Keratinocyte (primary cell): ENCODE measurements at places on chromosomes 6 and 20.
A peak's percentile ranks its signal among the peaks of the same experiment; 100 is the strongest.

DNA sequence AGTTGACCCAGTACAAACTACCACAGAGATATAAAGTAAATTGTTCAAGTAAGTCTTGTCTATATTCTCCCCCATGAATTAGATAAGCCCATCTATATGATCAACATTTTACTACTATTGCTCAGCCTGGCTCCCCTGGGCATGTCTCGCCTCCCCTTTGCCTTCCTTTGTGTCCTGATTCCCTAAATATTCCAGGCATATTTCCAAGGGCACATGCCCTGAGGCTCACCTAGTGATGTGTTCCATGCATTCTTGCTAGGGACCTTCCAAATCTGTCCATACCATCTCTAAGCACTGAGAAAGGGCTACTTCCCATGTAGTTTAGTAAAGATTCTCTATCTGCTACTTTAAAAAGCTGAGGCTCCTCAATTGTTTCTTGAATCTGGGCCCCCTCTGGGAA is 309.5 kb upstream of the PRND start:
- DNase-seq = no peak

GRCh38 chr6:113529196-113529595 is 327.9 kb upstream of the MARCKS start:
- peak; percentile 19 for DNase-seq

- no peak for DNase-seq
Observed at GRCh38 chr20:62389601-62390087, 2.7 kb downstream of the RPS21 start.

- no peak for DNase-seq
Observed at GRCh38 chr20:40081653-40082052, 607.4 kb downstream of the MAFB start.

DNA sequence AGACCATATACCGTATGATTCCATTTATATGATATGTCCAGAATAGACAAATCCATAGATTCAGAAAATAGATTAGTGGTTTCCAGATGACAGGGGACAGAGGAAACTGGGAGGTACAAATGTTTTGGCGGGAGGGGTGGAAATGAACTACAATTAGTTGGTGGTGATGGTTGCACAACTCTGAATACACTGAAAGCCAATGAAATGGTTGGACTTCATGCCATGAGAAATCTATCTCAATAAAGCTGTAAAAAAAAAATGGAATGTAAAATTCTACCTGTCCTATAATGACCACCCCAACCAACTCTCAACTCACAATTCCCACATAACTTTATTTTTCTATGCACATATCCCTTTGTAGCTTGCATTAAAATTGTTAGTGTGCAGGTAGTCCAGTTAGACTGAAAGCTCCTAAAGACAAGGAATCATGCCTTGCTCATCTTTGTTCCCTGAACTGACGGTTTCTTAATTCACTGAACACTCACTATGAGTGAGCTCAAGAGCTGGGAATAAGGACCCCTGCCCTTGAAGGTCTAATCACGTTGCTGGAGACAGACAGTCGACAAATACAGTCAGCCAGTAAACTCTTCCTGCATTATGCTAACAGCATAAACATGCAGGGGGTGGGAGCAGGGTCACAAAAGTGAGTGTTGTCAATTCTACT is 1.4 kb downstream of the DCDC2 start:
- no peak for DNase-seq

DNA sequence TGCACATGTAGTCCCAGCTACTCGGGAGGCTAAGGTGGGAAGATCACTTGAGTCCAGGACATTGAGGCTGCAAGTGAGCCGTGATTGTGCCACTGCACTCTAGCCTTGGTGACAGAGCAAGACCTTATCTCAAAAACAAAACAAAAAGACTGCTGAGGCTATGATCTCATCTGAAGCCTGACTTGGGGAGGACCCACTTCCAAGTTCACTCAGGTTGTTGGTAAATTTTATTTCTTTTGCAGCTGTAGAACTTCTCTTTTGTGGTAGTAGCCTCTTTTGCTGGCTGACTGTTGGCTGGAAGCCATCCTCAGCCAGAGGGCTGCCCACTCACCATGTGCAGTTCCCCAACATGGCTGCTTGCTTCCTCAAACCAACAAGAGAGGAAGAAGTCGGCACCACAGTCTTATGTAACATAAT is 36.8 kb upstream of the ME1 start:
- DNase-seq = no peak

GRCh38 chr6:119446115-119446554 is 96.6 kb upstream of the MAN1A1 start:
- DNase-seq = no peak

DNA sequence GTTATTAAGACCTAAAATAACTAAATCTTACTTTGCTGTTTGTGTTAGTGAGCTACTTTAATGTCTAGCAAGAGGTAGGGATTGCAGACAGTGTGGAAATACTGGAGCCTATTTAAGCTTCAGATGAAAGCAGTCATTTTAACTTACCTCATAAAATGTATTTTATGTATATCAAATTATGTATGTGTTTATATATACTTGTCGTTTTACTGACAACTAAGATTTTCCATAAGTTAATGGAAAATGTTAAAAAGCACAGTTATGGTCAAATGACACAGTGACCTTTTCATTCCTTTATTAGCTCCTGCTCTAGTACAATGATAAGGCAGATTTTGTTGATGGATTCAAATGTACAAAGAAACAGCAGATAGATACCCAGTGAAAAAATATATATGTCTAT is 34.6 kb downstream of the QKI start:
- no peak for DNase-seq

- DNase-seq = no peak
Observed at GRCh38 chr6:125835221-125835744, 44.5 kb downstream of the NCOA7 start.

DNA sequence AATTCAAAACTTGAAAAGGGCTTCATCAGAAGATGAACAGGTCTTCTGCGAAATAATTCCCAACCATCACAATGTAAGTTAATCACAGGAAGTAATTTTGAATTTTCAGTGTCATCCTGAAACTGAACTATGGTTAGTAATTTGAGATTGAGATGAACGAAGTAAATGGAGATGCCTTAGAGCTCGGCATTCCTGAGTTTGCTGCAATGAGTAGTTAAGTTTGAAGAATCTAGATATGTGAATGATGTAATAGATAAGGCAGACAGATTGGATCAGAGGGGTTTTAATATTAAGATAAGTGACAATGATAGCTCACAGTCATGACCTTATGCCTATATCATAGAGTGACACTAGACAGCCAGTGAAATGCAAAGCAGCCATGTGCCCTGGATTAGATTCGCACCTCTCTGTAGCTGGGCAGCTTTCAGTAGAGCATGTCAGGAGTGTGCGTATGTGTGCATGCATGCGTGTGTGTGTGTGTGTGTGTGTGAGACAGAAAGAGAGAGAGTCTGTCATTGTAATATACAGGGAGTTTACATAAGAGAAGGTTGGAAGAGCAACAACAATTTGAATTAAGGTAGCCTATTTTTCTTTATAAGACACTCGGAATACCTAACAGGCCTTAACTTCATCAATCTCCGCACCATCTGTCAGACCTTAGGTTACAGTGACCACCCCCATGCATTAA is 233.0 kb downstream of the GMPR start:
- DNase-seq = no peak

GRCh38 chr6:93196406-93196970 is 222.9 kb downstream of the EPHA7 start:
- DNase-seq = no peak

GRCh38 chr6:14694308-14694707 is 551.6 kb upstream of the JARID2 start:
- no peak for DNase-seq

DNA sequence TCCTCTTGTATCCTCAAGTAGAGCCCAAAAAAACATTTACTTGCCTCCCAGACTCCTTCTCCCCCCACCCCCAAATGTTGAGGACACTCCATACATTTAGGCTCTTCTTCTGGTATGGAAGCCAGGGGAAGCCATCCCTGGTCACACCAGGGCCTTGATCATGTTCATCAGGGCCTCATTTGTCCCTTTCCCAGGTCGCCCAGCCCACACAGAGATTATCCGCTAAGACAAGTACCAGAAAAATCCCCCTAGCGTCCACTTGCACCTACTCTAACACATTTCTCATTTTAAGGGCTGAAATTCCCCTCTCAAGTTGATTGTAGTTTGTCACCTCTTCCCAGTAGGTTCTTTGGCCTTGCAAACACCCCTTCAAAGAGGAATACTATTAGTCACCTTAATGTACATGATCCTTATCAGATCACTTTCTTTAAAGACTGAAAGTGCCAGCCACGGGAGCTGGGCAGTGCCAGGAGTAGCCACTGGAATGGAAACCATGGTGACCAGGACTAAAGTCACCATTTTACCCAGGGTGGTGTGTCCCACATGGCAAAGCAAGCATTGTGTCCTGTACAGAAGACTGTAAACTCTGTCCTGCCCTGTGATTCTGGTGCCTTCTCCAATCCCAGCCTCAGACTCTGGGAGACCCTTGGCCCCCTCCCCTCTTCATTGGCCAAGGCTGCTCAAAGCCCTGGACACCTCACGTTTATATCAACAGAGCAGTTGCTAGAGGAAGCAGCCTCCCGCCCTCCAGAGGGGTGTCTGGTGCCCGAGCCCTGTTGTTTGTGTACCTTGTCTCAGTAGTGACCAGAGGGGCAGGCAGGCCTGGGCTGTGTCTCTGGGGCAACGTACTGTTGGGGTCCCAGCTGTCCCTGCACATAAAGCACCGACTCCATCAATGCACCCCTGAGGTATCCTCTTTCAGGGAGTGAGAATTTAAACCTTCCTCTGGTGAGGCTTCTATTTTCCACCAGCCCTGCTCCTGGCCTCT is 5.0 kb upstream of the APOBEC2 start:
- no peak for DNase-seq

DNA sequence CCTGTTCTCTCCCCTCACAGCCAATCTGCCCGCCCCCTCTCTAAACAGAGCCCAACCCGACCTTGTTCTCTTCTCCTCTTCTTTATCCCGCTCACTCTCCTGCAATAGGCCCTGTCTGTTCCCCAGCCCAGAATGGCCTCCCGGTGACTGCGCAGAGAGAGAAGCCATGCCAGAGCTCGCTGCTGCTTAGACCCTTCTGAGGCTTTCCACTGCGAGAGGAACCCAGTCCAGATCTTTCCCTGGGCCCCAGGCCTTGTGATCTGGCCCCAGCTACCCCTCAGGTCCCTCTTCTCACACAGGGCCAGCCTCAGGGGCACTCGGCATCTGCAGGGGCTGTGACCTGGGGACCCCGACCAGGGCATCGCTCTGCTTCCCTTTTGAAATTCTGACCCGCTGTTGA is 58.1 kb downstream of the TMEM242 start:
- DNase-seq = no peak

- no peak for DNase-seq
Observed at GRCh38 chr6:110315869-110316398, 42.2 kb downstream of the METTL24 start.

DNA sequence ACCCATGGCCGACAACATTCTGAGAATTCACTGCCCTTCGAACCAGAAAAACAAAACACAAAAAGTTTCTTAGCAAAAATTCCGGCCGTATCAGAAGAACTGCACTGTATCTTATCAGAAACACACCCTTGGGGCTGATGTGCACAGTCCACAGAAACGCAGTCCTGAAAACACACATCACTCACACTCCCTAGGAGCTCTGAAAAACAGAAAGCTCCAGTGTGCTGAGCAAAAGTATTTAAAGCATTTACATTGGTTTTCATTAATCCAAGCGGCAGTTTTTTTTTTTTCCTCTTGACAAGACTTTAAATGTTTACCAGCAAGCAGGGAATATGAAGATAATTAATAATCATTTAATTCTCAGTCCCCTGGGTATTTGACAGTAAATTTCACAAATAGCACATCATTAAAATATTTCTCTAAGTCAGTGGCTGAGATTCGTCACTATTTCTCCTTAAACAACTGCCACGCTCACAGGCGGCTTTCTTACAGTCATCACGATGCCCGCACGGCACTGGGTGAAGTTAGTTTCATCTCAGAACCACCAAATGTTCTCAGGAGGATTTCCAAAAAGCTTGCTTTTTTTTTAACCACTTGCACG is 13.3 kb downstream of the NFATC2 start:
- no peak for DNase-seq

- DNase-seq = no peak
Observed at GRCh38 chr6:12546410-12547002, 170.1 kb upstream of the PHACTR1 start.

- peak; percentile 11 for DNase-seq
Observed at GRCh38 chr20:21615617-21616080, 89.8 kb upstream of the PAX1 start.

DNA sequence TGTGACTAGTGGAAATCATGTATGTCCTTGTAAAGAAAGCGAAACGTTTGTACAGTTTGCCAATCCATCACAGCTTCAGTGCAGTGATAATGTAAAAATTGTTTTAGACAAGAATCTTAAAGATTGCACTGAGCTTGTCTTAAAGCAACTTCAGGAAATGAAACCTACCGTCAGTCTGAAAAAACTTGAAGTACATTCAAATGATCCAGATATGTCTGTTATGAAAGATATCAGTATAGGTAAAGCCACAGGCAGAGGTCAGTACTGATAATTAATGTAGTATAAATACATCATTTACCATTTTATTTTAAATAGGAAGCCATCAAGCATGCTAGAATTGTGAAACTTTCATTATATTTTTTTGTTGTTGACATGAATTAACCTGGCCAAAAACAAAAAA is 60.9 kb upstream of the SMIM8 start:
- no peak for DNase-seq

GRCh38 chr6:141347086-141347485 is 785.6 kb upstream of the GJE1 start:
- no peak for DNase-seq

GRCh38 chr6:123965894-123966293 is 162.2 kb downstream of the NKAIN2 start:
- DNase-seq = no peak

DNA sequence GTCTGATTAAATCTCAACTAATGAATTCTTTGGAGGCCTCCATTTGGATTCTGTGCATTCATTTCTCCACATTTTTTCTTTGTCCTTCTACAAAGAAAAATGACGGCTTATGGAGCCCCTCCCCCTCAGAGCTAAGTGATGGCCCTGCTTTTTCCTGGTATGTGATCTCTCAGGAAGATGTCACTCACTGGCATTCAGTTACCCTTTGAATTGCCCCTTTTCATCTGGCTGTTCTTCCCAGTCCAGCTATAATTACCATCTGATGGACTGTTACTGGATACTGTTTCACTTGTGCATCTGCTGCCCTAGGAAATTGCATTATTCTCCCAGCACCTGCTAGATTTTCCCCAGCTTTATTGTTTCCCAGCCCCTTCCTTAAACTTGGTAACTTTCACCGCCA is 151.9 kb downstream of the CFAP61 start:
- DNase-seq = no peak

GRCh38 chr6:27669624-27670301 is 196.9 kb upstream of the ZNF184 start:
- DNase-seq = no peak

DNA sequence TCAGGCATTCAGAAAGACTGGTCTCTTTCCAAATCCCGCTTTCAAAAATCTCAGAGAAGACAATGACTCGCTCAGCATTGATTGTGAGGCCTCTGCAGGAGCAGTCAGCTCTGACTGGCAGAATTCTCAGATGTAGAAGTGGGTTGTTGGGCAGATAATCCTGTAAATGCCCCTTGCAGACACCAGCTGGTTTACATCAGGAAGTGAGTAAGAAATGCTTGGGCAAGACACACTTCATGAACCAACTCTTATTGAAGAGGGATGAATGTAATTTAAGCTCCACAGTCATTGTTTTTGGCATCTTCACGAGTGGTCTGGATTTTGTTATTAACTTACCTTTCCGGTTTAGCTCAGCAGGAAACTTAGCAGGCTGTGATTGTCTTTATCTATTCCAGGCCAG is 166.6 kb downstream of the PLCB4 start:
- no peak for DNase-seq
